H1 (cell line): ENCODE measurements at places on chromosomes 6 and 20.

DNA sequence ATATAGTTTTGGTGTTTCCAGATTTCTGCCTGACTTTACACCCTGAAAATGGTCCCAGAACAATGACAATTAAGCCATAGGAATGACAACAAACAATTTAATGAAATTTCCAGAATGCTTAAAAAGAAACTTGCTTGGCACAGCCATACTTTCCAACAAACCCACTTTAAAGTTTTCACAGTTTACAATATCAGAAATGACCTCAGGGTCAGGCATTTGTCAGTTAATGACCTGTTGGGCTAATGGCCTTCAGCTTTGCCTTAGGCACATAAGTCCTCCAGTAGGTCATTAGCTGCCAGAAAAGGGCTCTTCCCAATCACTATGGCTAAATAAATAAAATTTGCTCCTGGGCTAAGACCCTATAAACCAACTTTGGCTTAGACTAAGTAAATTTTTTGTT is 144.6 kb upstream of the BEND3 start:
- H3K27me3 ChIP-seq: no peaks in the 10 kb centered on the region
- no peak overlapping the region for H3K4me3 ChIP-seq
- no peaks in the 10 kb centered on the region for H3K4me1 ChIP-seq
- no peaks in the 10 kb centered on the region for H3K36me3 ChIP-seq

DNA sequence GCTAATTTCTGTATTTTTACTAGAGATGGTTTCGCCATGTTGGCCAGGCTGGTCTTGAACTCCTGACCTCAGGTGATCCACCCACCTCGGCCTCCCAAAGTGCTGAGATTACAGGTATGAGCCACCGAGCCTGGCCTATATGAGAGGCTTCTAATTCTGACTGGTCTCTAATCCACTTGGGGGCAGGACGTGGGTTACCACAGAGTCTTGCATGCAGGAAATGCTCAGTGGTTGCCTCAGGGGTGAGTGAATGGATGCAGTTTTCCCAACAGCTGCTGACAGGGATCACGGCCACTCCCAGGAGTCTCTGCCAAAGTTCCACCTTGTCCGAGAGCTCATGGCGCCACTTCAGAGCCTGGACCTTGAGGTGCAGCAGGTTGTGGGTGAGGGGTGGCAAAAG is 6.4 kb upstream of the FANCE start:
- H3K4me1 ChIP-seq: no peaks in the 10 kb centered on the region
- no peak overlapping the region for H3K27ac ChIP-seq
- no peak overlapping the region for H3K4me3 ChIP-seq

DNA sequence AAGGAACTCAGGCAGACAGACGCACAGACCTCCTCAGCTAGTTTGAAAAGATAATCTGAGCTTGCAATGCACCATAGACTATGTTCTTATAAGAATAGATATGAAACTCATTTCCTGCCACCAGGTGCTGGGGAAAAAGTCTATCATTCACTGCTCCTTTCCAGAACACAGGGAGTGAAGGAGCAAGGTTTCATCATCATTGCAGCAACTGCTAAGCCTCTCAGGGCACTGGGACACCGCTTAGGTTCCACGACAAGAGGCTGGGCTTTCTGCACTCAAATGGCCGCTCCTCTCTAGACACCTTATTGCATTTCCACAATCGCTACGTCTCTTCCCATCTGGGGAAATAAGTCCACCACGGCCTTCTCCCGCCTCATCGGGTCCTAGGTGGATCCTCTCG is 418.5 kb upstream of the JARID2 start:
- no peak for DNase-seq
- H3K36me3 ChIP-seq: no peaks in the 10 kb centered on the region
- H3K4me3 ChIP-seq: no peak overlapping the region
- H3K4me1 ChIP-seq: peaks cover 5% of the 10 kb centered on the region

GRCh38 chr6:40948570-40948969 is 90.5 kb downstream of the UNC5CL start:
- no peak overlapping the region for H3K4me3 ChIP-seq
- H3K4me1 ChIP-seq: peaks cover 5% of the 10 kb centered on the region
- H3K27ac ChIP-seq: no peak overlapping the region
- no peaks in the 10 kb centered on the region for H3K36me3 ChIP-seq
- DNase-seq: no peak

GRCh38 chr6:137290601-137291261 is 71.5 kb upstream of the IFNGR1 start:
- no peak overlapping the region for H3K4me3 ChIP-seq
- peaks cover under 1% of the 10 kb centered on the region for H3K4me1 ChIP-seq
- no peaks in the 10 kb centered on the region for H3K36me3 ChIP-seq
- H3K27ac ChIP-seq: no peak overlapping the region

DNA sequence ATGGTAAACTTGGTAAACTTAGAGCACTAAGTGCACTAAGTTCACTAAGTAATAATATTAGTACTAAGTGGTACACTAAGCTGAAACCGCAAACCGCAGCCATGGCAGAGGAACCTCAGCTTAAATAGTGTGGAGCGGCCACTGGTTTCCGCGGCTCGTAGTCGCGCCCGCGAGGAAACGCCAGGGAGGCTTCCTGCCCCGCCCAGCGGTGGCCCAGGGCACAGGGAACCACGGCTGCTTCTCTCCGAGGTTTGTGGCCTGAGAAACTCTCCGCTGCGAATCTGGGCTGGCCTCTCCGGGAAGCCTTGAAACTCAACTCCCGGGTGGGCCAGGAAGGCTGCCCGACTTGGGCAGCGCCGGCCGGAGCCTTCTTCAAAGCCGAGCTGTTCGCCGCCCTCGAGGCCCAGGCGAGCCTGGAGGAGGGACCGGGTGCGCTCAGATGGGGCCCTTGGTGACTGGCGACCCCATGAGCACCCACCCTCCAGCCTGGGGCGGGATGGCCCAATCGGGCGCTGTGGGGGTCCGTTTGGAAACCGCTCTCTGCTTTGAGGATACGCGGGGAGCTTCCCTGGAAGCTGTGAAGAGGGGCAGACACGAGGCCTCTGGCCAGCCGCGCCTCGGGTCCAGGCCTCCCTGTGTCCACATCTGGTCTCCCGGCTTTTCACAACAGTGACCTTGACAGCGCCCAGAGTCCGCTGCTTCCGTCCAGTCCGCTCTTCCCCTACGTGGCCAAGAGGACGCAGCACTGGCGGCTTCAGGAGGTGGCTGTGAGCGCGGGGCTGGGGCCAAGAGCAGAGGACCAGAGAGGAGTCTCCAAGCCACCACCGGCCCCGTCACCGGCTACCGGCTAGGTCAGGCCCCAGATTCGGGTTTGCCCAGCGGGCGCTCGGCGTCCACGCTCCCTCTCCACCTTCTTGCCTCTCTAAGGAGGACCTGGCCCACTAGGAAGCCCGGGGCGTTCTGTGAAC is 25.4 kb upstream of the HLA-E start:
- H3K27me3 ChIP-seq: peaks cover 33% of the 10 kb centered on the region
- H3K4me1 ChIP-seq: no peaks in the 10 kb centered on the region
- no peak overlapping the region for H3K27ac ChIP-seq
- H3K36me3 ChIP-seq: no peaks in the 10 kb centered on the region
